ENCODE measurements at places on chromosomes 11 and 22.

DNA sequence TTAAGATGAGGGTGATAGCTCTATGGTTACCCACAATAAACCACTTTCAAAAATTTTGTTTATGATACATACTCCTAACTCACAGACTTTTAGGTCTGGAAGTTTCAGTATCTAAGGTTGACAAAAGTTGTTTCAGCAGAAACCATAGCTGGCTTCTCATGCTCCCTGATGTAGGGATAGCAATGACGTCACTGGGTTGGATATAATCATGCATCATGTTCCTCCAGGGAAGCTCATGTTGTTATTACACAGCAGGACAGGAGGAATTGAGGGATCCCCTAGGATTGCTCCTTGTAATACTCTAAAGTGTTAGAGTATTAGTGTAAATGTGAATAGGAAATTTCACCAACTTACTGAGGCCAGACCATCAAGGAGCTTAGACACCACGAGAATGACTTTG, 23.6 kb downstream of the APOL3 start:
- no peak for DNase-seq

GRCh38 chr11:16577490-16577889, 161.0 kb upstream of the C11orf58 start:
- no peak for DNase-seq

GRCh38 chr11:19419021-19419750, 178.4 kb upstream of the E2F8 start:
- no peak for DNase-seq

DNA sequence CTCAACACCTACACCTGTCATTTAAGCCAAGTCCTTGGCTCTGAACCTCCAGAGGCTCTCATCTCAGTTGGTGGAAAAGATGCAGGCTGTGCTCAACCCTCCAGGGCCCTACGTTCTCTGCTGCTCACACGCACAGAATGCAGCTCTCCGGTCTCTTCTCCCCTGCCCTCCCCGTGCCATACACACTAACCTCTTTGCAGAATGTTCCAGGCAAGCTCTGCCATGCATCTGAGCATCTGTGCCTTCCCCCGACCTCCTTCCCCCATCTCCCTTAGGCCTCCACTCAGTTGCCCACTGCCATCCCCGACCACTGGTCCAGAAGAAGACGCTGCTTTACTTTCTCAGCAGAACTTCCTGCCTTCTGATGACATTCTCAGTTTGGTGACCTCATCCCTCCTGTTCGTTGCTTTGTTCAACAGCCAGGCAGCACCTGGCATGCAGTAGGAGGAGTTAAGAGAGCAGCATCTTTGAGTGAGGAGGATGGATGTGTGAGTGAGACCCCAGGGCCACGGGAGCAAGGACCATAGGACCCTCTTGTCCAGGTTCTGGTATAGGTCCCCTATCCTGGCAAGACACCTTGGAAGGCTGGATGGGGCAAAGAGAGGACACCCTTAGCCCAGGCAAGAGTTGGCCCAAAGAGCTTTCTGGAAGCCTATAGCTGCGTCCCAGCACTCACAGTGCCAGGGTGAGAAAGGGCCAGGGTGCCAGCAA, 598.0 kb downstream of the BRD1 start:
- no peak for DNase-seq

DNA sequence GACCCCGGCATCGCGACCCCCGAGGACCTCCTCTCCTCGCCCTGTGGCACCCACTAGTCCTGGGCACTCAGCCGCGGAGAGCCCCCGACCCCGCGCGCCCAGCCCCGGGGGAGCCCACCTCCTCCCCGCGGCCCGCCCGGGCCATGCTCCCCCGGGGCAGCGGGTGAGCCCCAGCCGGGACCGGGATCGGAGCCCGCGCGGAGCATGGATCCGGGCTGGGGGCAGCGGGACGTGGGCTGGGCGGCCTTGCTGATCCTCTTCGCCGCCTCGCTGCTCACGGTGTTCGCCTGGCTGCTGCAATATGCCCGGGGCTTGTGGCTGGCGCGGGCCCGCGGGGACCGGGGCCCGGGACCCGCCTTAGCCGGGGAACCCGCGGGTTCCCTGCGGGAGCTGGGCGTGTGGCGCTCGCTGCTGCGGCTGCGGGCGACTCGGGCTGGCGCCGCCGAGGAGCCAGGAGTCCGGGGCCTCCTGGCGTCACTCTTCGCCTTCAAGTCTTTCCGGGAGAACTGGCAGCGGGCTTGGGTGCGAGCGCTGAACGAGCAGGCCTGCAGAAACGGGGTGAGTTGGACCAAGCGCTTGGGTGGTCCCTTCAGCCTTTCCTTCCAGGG, 498 bp downstream of the C2CD2L start:
- DNase-seq: no peak
